ENCODE measurements at places on chromosomes 3 and 15.

GRCh38 chr3:131976448-131976847, 58.4 kb downstream of the CPNE4 start:
- DNase-seq, result no peak

- no peak for DNase-seq
Measured at GRCh38 chr3:17845026-17845812, 102.8 kb upstream of the TBC1D5 start.

- peak; percentile 58 for DNase-seq
Measured at GRCh38 chr3:4417449-4417848, 49.6 kb downstream of the SUMF1 start.

DNA sequence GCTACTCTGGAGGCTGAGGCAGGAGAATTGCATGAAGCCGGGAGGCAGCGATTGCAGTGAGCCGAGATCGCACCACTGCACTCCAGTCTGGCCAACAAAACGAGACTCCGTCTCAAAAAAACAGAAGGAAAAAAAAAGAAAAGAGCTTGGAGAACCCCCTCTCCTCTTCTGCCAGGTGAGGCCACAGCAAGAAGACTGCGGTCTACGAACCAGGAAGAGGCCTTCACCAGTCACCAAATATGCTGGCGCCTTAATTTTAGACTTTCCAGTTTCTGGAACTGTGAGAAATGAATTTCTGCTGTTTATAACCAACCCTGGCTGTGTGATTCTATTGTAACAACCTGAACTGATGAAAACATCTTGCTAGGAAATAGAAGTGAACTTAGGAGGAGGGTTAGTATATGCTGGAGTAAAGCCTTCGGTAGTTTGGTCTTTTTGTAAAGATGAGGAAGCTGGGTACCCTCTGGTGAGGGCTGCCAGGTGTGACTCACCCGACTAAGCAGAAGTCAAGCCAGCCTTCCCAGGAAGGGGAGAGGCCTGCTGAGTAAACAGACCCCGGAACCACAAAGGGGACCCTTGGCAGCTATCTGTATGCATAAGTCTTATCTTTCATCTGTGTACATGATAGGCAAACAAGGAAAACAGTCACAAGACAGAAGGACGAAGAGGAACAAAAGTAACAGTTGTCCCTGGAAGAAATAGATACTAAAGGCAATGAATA, 78.7 kb downstream of the KLF13 start:
- peak; percentile 50 for DNase-seq

- peak; percentile 68 for DNase-seq
Measured at GRCh38 chr3:47323431-47324277, 40.9 kb downstream of the KLHL18 start.
